ENCODE measurements at places on chromosomes 2 and 18. TPM values are rescaled to one million over a fixed set of nuclear protein-coding genes. Genes with fewer than 3 reads are reported as not detected.

DNA sequence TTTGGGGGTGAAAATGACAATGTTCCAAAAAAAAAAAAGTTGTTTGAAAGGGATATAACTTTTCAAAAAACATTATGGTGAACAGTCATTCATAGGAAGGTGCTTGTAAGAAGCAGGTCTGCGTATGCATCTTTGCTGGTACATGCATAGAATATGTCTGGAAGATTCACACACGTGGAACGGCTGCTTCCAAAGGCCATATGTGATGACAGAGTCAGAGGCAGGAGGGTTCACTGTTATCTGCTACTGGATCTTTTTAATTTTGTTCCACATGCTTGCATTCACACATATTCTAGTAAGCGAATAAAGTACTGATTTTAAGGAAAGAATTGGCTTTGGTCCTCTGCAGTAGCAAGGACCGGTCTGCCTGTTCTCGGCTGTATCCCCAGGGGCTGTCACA, 193.4 kb downstream of the SMAD7 start:
- DNase-seq = no peak

- DNase-seq = no peak
Observed at GRCh38 chr2:150570712-150571111, 83.2 kb upstream of the RND3 start.

DNA sequence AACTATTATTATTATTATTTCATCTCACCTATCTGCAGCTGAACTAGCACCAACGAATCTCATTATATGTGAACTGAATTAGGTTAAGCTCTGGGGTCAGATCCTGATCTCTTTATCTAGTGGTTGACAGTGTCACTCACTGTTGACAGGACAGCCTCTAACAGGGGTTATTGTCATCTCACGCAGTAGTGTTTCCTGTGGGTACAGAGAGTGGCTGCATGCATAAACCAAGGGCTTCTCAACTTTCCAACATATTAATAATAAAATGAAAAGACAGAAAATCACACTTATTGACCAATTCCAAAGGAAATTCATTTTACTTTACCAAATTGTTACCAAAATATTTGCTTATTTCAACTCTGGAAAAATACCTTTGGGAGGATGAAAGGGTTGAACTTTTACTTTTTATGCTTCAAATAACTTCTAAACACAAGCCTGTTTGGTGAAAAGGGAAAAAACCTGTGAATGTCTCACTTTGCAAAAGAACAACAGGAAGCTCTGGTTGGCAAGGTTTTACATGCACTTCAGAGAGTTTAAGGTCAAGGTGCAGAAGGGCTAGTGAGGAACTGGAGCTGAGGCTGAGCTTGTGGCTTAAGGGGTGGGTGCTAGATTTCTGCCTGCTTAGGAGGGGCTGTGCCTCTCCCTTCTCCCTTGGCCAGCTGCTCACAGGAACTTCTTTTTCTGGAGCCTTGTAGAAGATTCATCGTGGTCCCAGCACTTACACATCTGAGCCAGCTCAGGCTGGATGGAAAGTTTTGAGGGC, 72.6 kb downstream of the CTAGE1 start:
- DNase-seq = no peak

GRCh38 chr2:21928292-21928691, 804.5 kb downstream of the TDRD15 start:
- no peak for DNase-seq

The ABCB11 gene
- total RNA-seq = 2.6 TPM

The ALPG gene
- total RNA-seq = not detected

- DNase-seq = no peak
Observed at GRCh38 chr2:64212346-64212745, 68.1 kb upstream of the PELI1 start.

The NEURL3 gene
- not detected for total RNA-seq

DNA sequence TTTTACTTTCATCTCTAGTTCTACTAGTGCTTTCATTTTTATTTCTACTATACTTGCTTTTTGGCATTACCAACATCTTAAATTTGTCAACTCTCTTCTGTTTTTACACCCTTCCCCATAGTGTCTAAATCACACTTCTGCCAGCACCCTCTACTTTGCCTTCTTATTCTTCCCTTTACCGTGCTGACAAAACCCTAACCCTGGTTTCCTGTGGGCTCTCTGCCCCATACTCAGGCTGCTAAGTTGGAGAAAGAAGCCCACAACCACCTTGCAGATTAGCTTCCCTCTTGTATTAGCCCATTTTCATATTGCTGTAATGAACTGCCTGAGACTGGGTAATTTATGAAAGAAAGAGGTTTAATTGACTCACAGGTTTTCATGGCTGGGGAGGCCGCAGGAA, 24.8 kb downstream of the GIGYF2 start:
- DNase-seq = no peak

The AQP12A gene
- total RNA-seq = not detected

GRCh38 chr2:179595284-179595683, 266.1 kb downstream of the ZNF385B start:
- DNase-seq = no peak

- DNase-seq = no peak
Observed at GRCh38 chr2:61450144-61450543, 20.7 kb downstream of the USP34 start.

The RPRM gene
- 7.0 TPM for total RNA-seq

- no peak for DNase-seq
Observed at GRCh38 chr2:182597570-182598295, 118.3 kb upstream of the DNAJC10 start.

DNA sequence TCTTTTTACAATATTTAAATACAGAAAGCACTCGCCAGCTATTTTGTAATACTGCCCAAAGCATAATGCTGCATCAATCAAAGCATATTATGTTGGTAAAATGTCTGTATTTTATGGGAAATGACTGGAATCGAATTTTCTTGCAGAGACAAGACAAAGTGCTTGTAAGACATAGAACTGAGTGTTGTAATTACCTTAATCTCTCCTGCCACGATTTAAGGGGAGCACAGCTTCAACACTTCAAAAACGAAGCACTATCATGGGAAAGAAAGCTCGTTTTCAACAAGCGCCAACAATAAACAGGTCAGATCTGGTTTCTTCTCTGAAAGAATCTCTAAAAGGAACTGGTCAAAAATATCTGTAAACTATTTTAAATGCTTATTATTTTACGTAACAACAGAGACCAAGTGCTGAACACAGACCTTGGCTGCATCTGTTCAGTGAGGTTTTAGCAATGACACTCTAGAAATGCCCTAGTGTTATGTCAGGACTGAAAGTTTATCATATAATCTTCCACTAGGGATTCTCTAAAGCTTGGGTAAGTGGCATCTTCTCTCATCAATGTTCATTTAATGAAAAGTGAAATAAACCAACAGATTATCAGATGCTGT, 19.0 kb downstream of the RND3 start:
- DNase-seq = no peak

- DNase-seq = no peak
Observed at GRCh38 chr2:46163098-46163430, 134.1 kb upstream of the EPAS1 start.

The IL1RL1 gene
- total RNA-seq = 0.27 TPM

- no peak for DNase-seq
Observed at GRCh38 chr2:160516547-160517365, 23.1 kb upstream of the RBMS1 start.

GRCh38 chr2:84908948-84909713, 3.7 kb downstream of the TMSB10 start:
- DNase-seq = no peak

GRCh38 chr2:9187620-9188214, 18.9 kb upstream of the ASAP2 start:
- no peak for DNase-seq

DNA sequence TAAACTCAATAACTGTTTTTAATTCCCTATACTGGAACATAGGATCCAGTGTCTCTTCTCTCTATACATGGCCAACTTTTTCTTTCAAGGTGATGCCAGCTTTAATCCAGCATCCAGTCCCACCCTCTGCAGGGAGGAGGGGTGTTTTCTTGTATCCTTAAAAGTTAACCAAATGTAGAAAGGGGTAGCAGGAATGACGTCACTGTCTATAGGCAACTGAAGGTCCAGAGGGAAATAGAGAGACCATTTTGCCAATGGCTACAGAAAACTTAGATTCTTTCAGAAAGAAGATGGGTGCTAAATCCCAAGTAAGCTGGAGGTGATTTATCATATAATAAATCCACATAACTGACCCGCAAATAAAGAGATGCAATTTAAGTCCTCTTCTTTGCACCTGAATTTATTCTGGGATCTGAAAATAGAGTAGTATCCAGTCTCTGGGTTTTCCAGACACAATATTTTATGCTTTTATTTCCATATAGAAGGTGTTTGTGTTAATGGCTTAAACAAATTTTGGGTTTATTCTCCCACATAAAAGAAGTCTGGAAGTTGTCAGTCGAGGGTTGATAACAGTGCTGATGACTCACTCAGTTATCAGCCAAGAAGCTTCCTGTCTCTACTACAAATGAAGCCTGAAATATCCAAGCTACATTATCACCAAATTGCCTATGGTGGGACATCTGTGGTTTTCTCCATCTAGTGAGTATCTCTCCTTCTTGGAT, 5.7 kb upstream of the DNER start:
- DNase-seq = no peak

The CYRIA gene
- 28.2 TPM for total RNA-seq

All from cerebellum (tissue), 4 donors.